ENCODE measurements at places on chromosomes 1 and 21.
A peak's percentile ranks its signal among the peaks of the same experiment; 100 is the strongest.

GRCh38 chr1:225816643-225817538 is 7.0 kb downstream of the EPHX1 start:
- DNase-seq = peak; percentile 90

DNA sequence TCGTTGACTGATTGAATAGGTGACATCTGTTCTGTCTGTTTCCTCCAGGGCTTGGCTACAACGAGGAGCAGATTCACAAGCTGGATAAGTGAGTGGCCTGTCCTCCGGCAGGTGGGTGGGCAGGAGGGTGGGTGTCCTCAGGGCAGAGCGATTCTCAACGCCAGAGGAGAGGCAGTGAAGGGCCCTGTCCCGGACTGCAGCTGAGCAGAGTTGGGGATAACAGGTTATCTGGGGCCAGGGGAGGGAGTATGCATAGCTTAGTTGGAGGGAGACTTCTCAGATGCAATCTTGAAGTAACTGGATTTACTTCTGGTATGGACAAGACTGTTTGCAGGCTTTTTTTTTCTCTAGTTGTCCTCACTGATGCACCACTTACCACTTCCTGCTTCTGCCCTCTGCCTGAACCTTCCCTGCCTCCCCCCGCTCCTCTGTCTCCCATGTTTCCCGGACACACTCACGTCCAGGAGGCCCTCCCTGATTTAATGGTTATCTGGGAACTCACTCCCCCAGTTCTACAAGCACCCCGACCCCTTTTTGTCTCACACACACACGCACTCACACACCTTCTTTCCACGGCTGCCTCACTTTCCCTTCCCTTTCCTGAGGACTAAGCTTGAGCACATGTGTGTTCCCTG is 16.4 kb upstream of the RASSF5 start:
- no peak for DNase-seq

DNA sequence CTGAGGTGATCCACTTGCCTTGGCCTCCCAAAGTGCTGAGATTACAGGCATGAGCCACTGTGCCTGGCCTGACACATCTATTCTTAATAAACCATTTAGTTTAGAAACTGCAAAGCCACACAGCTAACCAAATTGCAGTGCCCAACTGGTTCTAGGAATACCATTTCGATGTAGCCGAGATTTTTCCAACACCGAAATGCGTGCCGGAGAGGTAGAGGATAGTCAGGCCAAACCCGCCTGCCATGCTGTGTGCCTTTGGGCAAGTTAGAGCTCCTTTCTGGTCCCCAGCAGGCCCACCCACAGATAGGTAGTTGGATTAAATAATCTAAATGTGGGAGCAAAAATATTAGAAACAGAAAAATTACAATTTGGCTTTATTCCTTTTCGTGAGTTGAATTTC is 254.4 kb downstream of the FOXD2 start:
- no peak for DNase-seq

- DNase-seq = no peak
Measured at GRCh38 chr1:230717251-230717650, 3.3 kb upstream of the AGT start.

GRCh38 chr21:32410916-32411315 is 1.6 kb upstream of the EVA1C start:
- no peak for DNase-seq

DNA sequence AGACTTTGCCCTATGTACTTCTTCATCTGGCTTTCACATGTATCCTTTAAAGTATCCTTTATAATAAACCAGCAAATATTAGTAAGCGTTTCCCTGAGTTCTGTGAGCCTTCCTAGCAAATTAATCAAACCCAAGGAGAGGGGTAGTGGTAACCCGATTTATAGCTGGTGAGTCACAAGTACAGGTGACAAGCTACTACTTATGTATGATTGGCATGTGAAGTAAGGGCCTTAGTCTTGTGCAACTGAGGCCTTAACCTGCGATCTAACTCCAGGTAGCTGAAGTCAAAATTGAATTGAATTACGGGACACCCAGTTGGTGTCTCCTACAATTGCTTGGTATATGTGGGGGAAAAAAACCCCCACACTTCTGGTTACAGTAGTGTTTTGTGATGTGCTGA is 26.0 kb downstream of the SLC16A1 start:
- DNase-seq = no peak

DNA sequence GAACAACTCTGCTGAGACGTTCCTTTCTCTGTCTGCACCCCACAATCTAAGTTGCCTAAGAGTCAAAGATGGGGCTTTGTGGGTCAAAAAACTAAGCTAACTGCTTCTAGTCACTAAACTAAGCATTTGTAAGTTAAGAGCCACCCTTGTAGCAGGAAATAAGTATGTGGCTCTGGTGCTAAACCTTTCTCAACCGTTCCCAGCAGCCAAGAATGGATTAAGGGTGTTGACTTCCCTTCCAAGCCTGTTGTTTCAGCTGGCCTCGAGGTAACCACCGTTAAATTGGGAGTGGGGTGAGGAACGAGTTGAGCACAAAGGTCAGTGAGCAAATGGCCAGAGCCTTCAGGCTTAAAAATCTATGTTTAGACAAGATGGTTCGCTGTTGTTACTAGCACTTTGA is 169.1 kb downstream of the TRIM33 start:
- DNase-seq = no peak

DNA sequence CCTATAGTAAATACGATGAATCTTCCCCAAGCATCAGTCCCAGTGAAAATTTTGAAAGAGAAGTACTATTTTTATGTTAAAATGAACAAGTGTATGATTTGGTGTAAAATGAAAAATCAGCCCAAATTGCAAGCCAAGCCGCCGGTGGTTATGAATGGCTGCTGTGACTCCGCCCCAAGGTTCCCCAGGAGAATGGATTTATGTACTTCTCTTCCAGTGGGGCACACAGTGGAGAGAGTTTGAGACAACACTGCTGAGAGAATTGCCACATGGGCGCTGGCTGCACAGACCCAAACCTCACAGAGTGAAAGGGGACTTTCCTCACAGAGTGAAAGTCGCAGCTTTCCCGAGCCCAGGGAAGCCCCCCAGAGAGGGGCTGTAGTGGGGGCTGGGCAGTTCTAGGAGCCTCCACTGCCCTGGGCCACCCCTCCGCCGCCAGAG is 24.0 kb downstream of the CDK18 start:
- peak; percentile 79 for DNase-seq

DNA sequence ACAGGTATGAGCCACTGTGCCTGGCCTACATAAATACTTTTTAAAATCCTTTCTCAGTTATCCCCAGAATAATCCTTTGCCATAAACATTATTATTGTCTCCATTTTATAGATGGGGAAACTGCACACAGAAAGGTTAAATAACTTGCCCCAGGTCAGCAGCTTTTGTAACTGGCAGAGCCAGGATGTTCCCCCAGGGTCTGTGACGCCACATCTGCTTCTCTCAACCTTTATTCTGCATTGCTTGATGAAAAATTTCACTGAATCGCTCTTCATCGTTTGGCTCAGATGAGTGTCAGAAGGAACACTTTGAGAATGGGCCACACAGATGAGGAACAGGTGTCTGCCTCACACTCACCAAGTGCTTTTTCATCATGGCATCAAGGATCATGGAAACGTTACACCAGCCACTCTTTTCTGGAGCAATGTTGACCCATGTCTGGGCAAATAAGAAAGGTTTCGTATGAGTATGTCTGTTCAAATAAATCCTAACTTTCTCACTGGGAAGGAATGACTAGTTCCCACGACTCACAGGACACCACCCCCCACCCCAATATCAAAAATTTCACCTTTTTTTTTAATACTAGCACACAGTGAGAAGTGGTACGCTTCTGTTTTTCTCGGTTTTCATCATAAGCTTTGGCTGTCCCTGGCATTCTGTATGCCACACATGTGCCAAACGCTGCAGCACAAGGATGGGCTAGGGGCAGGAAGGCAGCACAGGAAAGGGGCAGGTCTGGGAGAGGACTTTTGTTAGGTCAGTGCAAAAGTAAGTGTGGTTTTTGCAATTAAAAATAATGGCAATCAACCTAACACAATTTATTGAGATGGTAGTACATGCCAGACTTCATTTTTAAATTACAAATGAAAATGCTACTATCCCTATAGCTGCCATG is 9.0 kb upstream of the PTGFRN start:
- no peak for DNase-seq

DNA sequence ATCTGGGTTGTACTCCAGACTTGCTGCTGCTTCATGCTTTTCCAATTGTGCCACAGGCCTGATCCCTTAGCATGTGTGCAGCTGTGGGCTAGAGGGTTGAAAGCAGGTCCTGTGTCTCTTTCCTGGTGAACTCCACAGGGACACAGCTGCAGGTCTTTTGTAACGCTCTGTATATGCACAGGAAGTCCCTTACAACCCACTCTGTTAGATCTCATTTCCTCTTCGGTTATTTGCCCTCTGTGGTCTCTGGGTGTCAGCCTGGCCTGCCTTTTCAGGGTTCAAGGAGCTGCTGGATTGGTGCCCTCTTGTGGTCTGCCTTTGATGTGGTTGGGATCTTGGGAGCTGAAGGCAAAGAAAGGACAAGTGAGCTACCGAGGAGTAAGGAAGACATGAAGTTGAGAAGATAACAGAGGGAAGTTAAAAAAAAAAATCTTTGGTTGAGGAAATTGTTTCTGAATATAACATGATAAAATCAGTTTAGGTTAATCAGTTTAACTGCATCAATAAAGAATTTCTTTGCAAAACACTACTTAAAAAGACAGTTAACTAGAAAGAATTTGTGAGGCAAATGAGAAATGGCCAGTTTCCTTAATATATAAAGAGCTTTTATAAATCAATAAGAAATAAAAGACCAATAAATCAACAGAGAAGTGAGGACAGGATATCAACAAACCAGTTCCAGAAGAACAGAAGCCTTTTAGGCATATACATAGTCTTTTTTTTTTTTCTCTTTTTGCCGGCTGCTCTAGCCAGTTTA is 44.1 kb downstream of the UCK2 start:
- DNase-seq = no peak

GRCh38 chr1:85502171-85502570 is 37.2 kb upstream of the DDAH1 start:
- DNase-seq = no peak

DNA sequence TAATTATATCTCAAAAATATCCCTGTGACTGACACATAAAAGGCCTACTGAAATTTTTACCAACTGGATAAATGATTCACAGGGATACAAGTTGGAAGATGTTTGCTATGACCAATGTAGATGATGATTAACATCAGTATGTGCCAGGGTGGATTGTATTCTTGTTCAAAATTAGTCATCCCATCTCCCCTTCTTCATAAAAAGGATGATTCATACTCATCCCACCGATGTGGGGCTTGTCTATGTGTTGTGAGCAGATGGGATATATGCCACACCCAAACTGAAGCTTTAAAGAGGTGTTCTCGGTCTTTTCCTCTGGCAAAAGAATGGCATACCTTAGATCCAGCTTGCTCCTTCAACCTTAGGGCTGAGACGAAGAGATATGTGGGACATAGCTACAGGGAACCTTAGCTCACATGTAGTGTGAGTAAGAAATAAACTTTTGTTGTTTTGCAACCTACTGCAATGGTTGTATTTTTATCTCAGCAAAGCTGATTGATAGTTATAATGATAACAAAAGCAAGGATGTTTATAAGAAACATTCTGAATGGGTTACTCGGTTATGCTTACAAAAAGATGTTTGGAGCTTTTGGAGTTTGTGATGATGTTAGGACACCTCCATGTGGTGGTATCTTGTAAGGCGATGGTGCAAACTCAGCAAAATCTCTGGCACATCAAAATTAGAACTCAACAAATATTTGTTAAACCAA is 29.4 kb downstream of the SPATA17 start:
- DNase-seq = no peak

DNA sequence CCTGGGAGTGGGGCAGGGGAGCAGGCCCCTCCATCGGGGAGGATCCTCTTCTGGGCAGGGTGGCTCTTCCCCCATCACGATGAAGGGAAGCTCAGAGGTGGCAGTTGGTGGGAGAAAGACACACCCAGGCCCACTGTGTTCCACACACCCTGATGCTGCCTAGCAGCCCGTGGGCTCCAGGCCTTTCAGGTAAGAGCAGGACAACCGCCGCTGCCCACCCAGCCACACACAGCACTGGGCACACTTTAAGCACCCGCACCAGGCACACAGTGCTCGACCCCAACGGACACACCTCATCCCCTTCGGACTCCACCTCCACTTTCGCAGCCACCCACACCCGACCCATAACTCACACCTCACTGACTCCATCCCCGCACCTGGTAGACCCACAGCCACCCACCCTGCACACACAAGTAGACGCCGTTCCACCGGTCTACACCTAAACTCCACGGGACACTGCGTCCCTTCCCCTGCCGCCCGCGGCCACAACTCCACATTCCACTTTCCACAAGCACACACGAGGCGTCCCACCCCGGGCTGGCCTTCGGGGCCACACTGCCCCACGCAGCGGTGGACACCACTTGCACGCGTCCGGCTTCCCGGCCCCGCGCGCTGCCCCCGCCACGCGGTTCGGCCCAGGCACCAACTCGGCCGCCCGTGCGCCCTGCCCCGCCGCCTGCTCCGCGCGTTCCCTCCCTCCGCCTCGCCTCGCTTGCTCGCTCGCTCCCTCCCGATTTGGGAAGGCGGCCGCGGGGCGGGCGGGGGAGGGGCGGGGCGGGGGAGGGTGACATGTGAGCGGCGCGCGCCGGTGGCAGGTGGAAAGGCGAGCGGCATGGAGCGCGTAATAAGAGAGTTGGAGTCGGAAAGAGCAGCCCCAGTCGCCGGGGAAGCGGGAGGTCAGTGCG is at the start of gene KCNQ4:
TSS of gene KCNQ4 (plus strand) at position 787 of the 905 bp plus-strand sequence. CDS start 307 bp downstream, outside the sequence.
- peak; percentile 82 for DNase-seq

GRCh38 chr1:243917177-243917862 is 67.3 kb upstream of the AKT3 start:
- no peak for DNase-seq

Measured in posterior vena cava (tissue), 2 donors.